ENCODE measurements at places on chromosomes 4 and X.
A peak's percentile ranks its signal among the peaks of the same experiment; 100 is the strongest.

GRCh38 chr4:37936889-37937498 lies 23.2 kb upstream of the PTTG2 start:
- no peak for DNase-seq

- no peak for DNase-seq
Observed at GRCh38 chr4:121800638-121800960, 524 bp upstream of the EXOSC9 start.

GRCh38 chr4:145234091-145234706 lies 53.8 kb upstream of the OTUD4 start:
- peak; percentile 76 for DNase-seq

GRCh38 chr4:168318266-168318895 lies at the start of gene DDX60:
TSS of gene DDX60 (minus strand) at chr4:168318752. CDS start at chr4:168311259, 7,493 bp downstream.
- DNase-seq: peak; percentile 69

DNA sequence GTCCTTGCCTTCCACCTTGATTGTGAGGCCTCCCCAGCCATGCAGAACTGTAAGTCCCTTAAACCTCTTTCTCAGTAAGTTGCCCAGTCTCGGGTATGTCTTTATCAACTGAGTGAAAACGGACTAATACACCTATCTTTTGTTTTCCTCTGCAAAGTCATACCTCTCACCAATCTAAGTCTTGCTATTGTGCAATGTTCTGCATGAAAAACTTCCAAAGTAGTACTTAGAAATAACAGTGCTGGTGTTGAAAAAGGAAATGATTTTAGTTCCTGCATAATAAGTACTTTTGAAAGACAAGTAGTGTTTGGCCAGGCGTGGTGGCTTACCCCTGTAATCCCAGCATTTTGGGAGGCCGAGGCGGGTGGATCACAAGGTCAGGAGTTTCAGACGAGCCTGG lies 573.5 kb downstream of the ANKRD50 start:
- DNase-seq: no peak

- DNase-seq: no peak
Observed at GRCh38 chrX:112889400-112889799, 48.8 kb upstream of the AMOT start.

DNA sequence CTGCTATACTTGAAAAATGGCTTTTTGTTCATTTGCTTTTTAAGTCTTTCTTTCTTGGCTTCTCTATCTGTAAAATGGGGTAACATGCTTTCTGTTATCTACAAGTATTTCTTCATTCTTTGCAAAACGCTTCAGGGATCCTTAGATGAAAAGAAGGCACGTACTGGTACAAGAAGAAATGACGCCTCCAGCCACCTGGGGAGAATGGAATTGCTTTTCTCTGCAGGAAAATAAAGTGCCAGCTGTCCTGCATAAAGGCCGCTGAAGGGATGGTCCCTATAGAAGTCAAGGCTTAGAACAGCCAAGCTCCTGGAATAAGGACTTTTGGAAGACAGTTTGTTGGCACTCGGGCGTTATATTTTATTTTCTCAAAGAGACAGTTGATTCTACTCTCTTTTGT lies 210.8 kb upstream of the RASGEF1B start:
- no peak for DNase-seq

- DNase-seq: no peak
Observed at GRCh38 chr4:111957116-111957515, 188.1 kb upstream of the FAM241A start.

GRCh38 chrX:131728295-131729145 lies 184.6 kb downstream of the OR13H1 start:
- no peak for DNase-seq

- DNase-seq: no peak
Observed at GRCh38 chr4:31007858-31008257, 287.7 kb downstream of the PCDH7 start.

- DNase-seq: no peak
Observed at GRCh38 chr4:81314897-81315470, 100.0 kb upstream of the PRKG2 start.

GRCh38 chrX:133171962-133172708 lies 46.0 kb downstream of the TFDP3 start:
- DNase-seq: peak; percentile 13

GRCh38 chrX:153926858-153927671 lies 1.0 kb upstream of the ARHGAP4 start:
- DNase-seq: no peak

DNA sequence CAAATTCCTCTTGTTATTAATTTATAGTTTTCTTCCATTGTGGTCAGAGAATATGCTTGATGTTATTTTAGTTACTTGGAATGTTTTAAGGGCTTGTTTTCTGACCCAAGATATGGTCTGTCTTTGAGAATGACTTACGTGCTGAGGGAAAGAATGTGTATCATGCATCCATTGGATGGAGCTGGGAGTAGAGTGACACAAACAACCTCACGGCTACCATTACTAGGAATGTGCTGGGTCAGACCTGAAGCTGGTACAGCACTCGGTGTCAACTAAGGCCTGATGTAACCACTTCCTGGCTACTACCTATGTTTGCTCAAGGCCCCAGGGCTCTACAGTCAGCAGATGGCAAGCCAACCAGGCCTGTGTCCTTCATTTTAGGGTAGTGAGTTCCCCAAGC lies 257.8 kb downstream of the FAT4 start:
- DNase-seq: no peak

DNA sequence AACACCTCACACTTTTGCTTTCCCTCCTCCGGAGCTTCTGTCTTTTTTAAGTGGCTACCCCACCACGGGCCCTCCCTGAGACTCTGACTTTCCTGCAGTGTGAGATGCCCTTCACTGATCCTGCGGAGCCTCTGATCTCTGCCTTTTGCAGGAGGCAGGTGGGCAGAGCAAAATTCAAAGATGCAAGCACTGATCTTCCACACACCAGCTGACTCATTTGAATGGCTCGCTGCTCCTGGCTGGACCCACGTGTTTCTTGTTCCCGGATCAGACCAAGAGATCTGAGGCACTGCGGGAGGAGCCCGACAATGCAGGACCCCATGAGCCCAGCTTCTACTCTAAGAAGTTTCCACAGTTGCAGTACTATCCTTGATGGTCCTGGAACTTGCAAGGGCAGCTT lies 1607.9 kb upstream of the TENM3 start:
- DNase-seq: no peak

GRCh38 chrX:20499763-20500162 lies 233.1 kb upstream of the RPS6KA3 start:
- DNase-seq: no peak

DNA sequence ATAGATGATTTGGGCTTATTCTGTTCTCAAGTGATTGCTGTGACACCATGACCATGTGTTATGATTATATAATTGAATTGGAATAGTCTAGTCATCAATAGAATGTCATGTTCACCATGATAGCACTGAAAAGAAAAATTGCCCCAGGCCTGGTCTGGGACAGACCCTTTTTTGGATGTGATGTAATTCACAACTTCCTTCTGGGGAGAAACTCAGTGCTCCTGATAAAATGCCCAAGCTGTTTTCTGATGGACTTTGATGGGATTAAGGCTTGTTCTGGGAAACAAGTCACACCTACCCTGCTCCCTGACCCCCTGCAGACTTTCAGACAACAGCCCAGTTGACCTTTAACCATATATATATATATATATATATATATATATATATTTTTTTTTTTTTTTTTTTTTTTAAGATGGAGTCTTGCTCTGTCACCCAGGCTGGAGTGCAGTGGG lies 65.3 kb downstream of the RHOH start:
- DNase-seq: no peak

DNA sequence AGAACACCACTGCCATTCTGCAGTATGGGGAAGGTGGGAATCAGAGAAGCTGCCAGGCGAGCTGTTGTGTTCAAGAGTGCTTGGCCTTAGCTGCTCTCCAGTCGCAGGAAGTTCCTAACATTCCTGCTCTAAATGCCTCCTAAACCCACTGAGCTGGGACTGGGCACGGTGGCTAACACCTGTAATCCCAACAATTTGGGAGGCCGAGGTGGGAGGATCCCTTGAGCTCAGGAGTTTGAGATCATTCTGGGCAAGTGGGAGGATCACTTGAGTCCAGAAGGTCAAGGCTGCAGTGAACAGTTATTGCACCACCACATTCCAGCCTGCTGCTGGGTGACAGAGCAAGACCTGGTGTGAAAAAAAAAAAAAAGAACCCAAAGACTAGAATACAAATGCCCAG lies 690.3 kb upstream of the FAM241A start:
- no peak for DNase-seq

GRCh38 chrX:9048801-9049200 lies 14.9 kb upstream of the FAM9B start:
- DNase-seq: no peak

DNA sequence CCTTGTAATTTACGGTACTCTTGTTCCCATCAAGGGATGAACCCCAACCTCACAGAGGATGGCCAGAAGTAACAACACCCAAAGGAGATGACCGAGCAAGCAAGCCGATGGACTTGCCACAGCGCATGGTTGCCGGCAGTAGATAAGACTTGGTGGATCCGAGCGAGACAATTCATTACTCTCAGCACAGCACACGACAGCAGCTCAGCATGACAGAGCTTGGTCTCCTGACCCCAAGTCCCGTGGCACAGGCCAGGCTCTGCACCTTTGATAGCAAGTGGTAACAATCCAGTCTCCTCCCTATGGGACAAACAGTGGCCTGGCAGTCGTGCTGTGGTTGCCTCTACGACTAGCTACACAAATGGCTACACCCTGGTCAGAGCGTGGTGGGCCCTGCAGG lies 26.3 kb downstream of the RWDD4 start:
- DNase-seq: no peak

DNA sequence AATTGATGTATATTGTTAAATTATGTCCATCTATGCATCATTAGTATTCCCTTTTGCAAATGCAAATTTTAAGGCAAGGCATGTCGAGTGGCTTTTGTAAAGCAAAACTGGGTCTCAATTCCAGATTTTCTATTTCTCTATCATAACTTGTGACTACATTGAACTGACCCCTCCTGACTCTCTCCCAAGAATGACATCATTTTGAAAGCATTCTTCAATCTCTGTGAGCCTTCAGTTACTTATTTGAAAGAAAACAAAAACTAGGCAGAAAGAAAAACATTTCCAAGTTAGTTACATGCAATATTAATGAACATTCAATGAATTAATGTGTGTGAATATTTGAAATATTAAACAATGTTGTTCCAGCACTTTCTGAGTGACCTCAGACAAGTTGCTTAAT lies 314.3 kb upstream of the CLNK start:
- DNase-seq: no peak

GRCh38 chr4:185405296-185405999 lies 8.8 kb downstream of the ANKRD37 start:
- no peak for DNase-seq

GRCh38 chrX:13201605-13202219 lies 118.1 kb downstream of the ATXN3L start:
- DNase-seq: no peak

- DNase-seq: peak; percentile 57
Observed at GRCh38 chr4:125313497-125313896, 1.3 kb upstream of the FAT4 start.

DNA sequence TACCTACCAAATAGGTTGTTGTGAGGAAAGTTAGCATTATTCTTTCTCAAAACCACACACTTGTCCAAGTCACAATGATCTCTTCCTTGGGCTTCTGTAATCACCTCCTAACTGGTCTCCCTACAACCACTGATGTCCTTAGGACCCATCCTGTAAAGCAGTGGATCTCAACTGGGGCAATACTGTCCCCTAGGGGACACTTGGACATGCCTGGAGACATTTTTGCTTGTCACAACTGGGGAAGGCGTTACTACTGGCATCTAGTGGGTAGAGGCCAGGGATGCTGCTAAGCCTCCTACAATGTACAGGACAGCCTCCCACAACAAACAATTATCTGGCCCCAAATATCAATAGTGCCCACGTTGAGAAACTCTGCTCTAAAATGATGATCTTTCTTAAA lies 118.7 kb upstream of the AP1S2 start:
- DNase-seq: peak; percentile 3

DNA sequence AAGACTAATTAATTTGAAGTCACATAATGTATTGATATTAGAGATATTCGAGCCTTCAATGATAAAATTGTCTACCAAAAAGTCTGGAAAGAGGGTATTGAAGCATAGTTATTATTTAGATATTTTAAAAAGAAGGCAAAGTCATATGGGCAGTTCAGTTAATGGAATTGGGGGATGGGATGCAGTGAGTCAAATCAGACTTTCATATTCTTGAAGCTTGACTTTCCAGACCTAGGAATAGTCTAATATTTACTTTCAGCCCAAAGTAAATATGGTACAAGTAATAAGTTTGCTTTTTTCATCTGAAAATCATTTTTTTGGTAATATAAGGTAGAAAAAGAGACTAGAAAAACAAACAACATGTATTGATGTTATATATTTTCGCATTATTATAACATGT lies 2017.8 kb downstream of the C4orf33 start:
- no peak for DNase-seq

DNA sequence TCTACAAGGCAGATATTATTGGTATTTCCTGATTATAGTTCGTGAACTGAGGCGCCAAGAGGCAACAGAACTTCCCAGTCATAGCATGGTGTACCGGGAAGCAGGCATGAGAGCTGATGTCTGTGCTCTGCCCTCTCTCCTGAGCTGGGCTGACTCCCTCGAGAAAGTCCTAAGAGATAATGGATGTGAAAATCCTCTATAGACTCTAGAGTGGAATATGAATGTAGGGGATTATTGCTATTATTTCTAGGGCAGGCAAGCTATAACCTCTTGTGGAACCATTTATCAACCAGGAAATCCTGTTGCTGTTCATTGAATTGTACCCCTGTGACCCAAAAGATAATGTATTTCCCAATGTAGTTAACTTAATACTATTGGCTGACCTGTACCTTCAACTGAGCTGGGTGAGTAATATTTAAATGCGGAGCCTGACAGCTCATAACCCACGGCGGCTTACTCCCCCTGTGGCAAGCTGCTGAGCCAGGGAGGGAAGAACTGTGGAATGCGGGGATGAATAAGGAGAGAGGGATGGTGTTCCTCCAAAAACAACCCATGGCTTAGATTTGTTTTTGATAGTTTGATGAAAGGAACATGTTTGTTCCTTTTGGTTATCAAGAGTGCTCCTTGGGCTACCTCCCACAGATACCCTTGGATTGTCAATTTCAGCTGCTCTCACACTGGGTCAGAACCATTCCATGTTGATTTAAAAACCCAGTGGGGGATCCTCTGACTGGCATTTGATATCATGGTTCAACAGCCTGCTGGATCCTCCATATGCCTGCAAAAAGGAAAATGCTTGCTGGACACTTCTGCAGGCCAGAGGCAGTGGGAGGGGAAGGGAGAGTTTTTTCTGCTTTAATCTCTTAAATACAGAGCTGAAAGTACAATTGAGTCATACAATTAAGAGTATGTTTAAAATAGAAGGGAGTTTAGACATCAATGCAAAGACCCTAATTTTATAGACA lies 339.0 kb upstream of the BOD1L1 start:
- peak; percentile 46 for DNase-seq

GRCh38 chr4:1939664-1940509 lies 68.7 kb downstream of the NSD2 start:
- peak; percentile 69 for DNase-seq

GRCh38 chr4:37981844-37982720 lies 21.9 kb downstream of the PTTG2 start:
- DNase-seq: no peak

DNA sequence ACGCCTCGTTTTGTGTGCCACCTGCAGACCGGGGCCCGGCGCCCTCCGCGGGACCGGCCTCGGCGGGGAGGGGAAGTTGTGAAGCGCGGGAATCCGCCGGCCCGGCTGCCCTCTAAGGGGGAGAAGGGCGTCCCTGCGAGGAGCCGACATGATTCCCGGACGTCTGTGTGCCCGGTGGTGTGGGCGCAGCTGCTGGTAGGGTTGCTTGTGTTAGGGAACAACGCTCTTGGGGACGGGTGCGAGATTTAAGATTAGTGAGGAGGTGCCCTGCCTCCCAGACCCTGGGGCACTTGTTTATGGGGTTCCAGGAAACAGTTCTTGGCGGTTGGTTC lies 627 bp downstream of the CDKN2AIP start:
- peak; percentile 45 for DNase-seq

Measured in RWPE1 (cell line).